ENCODE measurements at places on chromosomes 16 and 17. TPM values are rescaled to one million over a fixed set of nuclear protein-coding genes. Genes with fewer than 3 reads are reported as not detected.
A peak's percentile ranks its signal among the peaks of the same experiment; 100 is the strongest.

Gene DRC3
- total RNA-seq = 1.4 TPM

Gene PTGES3L
- 9.8 TPM for total RNA-seq

Gene LPCAT2
- total RNA-seq = 16.0 TPM

Gene KRT24
- not detected for total RNA-seq

- H3K27me3 ChIP-seq = no peaks in the 10 kb centered on the region
- H3K4me1 ChIP-seq = no peaks in the 10 kb centered on the region
- no peak overlapping the region for H3K4me3 ChIP-seq
- no peak overlapping the region for H3K27ac ChIP-seq
- no peak for DNase-seq
- peaks cover 98% of the 10 kb centered on the region for H3K36me3 ChIP-seq
Observed at GRCh38 chr17:62611728-62612127, 15.7 kb upstream of the MRC2 start.

DNA sequence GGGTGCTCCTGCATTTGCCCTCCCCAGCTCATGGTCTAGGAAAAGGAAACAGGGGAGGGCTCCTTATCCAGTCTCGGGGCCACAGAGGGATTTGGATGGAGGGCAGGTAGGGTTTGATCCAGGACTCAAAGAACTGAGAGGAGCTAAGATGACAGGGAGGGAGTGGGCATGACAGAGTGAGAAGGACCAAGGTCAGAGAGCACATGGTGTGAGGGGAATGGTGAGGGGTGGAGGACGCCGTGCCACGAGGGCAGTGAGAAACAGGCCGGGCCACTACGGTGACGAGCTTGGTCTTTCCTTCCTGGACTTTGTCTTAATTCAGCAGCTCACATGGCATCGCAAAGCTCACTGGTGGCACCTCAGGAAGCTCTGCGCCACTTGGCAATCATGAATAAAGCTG is 35.2 kb downstream of the IRF8 start:
- H3K27ac ChIP-seq = no peak overlapping the region
- H3K4me3 ChIP-seq = no peak overlapping the region
- no peak for DNase-seq
- no peaks in the 10 kb centered on the region for H3K4me1 ChIP-seq

DNA sequence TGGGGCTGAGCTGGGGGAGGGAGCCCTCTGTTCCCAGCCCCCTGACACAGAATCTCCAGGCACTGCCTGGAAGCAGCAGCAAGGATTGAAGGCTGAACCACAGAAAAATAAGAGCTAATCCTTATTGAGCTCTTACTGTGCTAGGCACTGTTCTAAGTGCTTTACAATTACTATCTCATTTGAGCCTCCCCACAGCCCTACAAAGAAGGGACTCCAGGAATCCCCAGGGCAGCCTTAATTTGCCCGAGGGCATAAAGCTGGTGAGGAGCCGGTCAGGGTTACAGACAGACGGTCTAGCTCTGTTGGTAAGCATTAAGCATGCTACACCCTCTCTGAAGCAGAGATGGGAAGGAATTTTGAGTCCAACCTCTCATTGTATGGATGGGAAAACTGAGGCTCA is 7.0 kb downstream of the SAMD14 start:
- no peaks in the 10 kb centered on the region for H3K36me3 ChIP-seq
- H3K27ac ChIP-seq = no peak overlapping the region
- DNase-seq = no peak
- no peak overlapping the region for H3K4me3 ChIP-seq
- H3K27me3 ChIP-seq = no peaks in the 10 kb centered on the region

DNA sequence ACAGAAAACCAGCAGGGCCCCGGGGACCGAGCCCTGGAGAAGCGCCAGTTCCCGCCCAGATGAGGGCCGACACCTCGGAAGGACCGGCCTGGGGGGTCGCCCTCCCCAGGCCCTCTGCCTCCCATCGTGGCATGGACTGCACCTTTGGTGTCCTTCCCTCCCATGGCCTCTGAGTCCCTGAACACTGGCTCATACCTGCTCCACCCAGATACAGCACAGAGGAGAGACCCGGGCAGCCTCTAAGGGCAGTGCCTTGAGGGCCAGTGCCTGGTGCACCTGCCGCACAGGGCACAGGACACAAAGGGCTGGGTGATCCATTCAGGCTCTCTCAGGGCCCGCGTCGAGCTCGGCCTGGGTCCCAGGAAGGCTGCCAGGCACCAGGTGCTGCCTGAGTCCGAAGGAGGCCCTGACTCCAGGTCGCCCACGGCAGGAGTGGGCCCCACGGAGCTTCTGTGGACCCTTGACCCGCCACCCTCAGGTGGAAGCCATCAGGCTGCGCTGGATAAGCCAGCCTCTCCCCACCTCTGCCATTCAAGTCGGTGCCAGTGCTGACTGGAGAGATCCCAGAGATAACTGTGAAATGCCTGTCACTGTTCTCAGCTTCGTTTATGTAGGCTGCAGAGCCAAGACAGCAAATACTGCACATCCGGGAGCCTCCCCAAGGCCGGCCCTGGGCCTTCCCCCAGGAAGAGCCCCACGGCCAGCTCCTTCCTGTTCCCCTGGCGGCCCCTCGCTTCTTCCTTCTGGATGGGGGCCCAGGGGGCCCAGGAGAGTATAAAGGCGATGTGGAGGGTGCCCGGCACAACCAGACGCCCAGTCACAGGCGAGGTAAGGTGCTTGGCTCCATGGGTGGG is at the start of gene ZG16B:
Gene ZG16B, plus strand, starts transcription at position 803 of the 854 bp plus-strand sequence. CDS start 139 bp downstream, outside the sequence.
- H3K4me3 ChIP-seq = peak within 1 kb of the TSS; percentile 29
- no peaks in the 10 kb centered on the region for H3K36me3 ChIP-seq
- H3K4me1 ChIP-seq = peaks cover 18% of the 10 kb centered on the region
- peak; percentile 69 for DNase-seq
- H3K27ac ChIP-seq = no peak within 1 kb of the TSS

DNA sequence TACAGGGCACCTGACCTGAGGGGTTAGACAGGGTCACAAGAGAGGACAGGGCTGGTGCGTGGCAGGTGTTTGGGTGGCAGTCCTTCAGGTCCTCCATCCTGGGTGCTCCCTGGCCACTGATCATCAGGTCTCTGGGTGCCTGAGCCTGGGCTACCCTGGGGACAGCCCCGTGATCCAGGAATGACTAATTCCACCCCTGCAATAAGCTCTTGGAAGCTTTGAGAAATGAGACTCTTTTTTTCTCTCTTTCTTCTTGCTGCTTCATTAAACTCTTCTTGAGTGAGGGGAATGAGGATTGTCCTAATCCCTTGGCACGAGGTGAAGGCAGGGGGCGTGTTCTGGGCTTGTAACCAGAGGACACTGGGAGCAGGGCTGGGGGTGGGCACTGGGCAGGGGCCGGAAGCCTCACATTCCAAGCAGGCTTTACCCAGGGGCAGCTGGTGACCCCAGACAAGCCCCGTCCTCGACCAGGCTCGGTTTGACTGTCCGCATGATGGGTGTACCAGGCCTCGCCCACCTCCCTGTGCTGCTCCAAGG is 21.4 kb upstream of the SPNS2 start:
- peaks cover 53% of the 10 kb centered on the region for H3K4me1 ChIP-seq
- H3K27me3 ChIP-seq = no peaks in the 10 kb centered on the region
- DNase-seq = no peak
- no peaks in the 10 kb centered on the region for H3K36me3 ChIP-seq

- no peaks in the 10 kb centered on the region for H3K4me1 ChIP-seq
- H3K36me3 ChIP-seq = no peaks in the 10 kb centered on the region
- H3K27me3 ChIP-seq = no peaks in the 10 kb centered on the region
- no peak for DNase-seq
- no peak overlapping the region for H3K4me3 ChIP-seq
- H3K27ac ChIP-seq = no peak overlapping the region
Observed at GRCh38 chr16:83508295-83508694, 299.5 kb upstream of the HSBP1 start.
